MCF 10A (cell line): ENCODE measurements at places on chromosomes 6 and 20.

- DNase-seq: no peak
Observed at GRCh38 chr20:44601236-44601671, 18.9 kb downstream of the PKIG start.

- no peak for DNase-seq
Observed at GRCh38 chr20:20694591-20694990, 17.9 kb downstream of the RALGAPA2 start.

- DNase-seq: no peak
Observed at GRCh38 chr6:44665143-44665542, 277.6 kb downstream of the CDC5L start.

DNA sequence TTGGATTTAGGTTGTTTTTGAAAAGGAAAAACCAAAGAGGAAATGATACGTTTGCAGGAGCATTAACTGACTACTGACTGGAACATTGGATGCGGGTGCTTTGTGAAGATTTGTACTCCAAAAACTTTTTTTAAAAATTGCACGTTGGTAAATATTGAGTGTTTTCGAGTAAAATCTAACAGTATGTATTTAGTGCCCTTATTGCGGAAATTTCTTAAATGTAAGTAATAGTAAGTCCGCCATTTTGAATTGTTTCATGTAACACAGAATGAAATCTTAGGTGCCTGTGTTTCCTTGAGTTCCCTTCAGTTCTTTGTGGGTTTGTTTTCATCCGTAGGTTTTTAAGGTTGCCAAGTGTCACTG lies 15.2 kb upstream of the LIN28B start:
- no peak for DNase-seq

DNA sequence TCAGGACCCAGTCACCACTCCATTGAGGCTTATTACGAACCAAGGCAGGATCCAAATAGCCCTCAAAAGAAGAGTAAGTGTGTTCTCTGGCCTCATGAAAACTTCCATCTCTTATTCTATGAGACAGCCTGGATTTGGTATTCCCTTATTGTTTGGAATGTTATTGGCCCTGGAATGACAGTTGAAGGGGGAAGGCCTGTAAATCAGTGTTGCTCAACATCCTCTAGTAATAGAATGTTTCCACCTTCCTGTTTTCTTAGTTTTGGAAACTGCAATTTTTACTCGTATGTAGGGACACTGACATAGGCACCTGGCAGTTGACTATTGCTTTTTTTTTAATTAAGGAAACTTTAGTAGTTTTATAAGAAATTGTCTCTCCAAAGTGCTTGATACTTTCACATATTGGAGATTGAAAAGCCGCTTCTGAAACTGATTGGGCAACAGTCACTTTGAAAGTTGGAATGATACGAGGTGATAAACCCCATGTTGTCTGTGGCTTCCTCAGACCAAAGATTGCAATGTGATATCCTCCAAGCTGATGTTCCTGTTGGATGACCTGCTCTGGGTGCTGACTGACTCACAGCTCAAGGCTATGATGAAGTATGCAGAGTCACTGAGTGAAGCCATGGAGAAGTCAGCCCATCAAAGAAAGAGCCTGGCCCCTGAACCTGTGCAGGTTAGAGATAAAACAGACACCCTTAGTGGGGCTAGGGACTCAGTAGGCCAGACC lies 43.1 kb downstream of the BLTP3A start:
- no peak for DNase-seq

GRCh38 chr20:3925113-3925695 lies 36.0 kb downstream of the PANK2 start:
- DNase-seq: no peak

DNA sequence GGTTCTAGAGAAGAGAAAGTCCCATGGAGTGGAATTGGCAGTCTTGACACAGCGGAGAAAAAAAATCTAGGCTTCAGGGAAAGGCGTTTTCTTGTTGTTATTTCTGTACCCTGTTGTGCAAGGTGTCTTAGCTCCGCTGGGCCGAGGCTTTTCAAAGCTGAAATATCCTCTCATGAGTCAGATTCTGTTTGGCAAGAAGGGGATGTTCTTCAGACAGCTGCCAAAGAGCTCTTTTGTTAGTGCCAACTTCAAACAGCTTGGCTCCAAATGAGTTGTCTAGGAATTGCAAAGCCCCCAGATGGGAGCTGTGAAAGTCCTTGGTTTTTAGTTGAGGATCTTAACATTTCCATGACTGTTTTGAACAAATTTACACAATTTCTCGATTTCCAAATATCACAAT lies 45.6 kb downstream of the LRRN4 start:
- peak; percentile 99 for DNase-seq

DNA sequence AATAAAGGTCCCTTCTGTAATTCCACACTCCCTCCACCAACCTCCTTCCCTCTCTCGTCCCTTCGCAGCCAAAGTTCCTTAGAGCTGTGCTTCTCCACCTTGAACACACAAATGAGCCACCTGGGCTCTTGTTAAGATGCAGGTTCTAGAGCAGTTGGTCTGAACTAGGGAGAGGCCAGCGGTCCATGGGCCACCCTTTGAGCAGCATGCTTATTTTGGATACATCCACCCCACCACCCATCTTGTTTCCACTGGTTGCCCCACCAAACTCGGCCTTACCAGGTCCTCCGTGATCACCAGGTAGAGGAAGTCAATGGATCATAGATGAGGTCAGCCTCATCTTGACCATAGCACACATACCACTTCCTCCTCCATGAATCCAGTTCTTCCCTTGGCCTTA lies 7.3 kb upstream of the BPIFA2 start:
- DNase-seq: no peak

DNA sequence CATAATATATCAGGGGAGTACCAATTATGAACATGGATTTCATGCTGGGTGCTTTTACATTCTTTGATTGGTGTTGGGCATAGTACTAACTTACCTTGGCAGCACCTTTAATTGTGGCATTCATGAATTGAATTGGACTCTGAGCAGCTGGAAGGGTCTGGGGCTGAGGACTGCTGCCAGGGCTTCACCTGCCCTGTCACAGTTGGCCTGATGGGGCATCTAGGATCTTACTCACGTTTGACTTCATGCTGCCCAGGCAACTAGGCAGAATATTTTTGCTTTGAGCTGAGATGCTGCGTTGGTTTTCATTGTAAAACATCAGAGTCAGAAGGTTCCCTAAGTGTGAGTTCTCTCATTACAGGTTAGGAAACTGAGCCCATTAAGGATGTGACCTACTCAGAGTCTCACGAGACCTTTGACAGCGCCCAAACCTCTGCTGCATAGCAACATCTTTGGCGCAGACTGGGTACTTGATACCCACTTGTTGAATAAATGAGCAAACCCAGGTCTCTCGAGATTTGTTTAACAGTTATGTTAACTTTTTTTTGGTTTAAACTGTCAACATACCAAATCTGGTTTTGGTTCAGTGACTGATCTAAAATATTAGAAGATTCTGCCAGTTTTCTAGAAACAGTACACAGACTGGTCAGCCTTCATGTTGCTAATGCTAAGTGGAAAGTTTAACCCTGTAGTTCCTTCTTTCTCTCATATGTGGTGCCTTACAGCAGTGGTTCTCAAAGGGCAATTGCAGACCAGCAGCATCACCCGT lies 104.9 kb downstream of the TCP11 start:
- no peak for DNase-seq

DNA sequence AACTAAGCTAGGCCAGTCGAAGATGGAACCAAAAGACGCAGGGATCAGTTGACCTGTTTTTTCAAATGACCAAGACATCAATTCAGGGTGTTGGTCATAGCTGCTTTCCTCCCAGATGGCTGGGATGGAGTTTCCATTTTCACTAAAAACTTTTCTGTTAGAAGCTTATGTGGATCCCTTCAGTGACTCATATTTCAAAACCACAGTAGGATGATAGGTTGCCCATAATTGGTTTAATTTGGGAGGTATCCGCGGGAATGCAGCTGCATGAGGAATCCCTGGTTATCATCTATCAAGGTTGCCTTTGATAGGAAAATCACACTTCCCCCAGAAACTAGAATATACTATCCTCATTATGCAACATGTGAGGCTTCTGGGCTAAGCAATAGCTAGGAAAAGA lies 150.9 kb upstream of the MLIP start:
- no peak for DNase-seq

DNA sequence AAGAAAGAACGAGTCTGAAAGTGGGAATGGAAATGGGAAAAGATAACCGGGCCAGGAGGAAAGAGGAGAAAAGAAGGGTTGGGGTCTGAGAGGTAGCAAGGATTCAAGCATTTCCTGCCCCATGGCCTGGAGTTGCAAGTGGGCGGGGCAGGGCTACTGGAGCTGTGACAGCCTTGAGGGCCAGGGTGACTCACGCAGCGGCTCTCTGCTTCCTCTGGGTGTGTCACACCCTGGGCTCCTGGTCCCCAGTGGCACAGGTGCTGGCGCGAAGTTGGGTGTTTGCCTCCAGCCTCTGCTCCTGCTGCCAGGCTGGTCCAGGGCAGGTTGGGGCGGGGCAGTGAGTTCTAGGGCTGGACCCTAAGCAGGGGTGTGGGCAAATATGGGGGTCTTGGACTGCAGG lies 3.3 kb upstream of the ULBP3 start:
- peak; percentile 77 for DNase-seq

DNA sequence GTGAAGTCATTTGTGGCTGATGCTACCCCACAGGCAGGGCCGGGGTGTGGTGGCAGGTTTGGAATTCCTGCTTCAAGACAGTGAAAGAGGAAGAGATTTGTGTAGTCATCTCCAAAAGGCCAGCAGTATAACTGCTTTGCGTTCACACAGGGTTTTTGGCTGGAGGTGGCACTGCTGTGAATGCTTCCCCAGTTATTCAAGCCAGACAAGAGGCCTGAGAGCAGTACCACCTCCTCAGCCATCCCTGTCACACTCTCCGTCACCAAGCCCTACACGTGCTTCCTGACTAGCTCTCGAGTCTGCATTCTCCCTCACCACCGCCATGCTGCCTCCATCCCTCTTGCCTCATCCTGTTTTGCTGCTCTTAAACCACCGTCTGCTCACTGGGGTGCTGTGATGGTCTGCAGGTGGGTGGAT lies 23.9 kb downstream of the ARMC2 start:
- DNase-seq: no peak

DNA sequence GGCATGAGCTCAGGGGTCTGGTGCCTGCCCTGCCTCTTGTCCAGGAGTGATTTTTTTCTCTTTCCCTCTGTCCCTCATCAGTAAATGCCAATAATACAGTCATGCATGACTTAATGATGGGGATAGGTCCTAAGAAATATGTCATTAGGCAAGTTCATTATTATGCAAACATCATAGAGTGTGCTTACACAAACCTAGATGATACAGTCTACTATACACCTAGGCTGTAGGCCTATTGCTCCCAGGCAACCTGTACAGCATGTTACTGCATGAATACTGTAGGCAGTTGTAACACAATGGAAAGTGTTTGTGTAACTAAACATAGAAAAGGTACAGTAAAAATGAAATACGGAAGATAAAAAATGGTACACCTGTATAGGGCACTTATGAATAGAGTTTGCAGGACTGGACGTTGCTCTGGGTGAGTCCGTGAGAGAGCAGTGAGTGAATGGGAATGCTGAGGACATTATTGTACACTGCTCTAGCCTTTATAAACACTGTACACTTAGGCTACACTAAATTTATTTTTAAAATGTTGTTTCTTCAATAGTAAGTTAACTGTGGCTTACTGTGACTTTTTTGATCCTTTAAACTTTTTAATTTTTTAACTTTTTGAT lies 22.1 kb downstream of the PBOV1 start:
- DNase-seq: no peak

DNA sequence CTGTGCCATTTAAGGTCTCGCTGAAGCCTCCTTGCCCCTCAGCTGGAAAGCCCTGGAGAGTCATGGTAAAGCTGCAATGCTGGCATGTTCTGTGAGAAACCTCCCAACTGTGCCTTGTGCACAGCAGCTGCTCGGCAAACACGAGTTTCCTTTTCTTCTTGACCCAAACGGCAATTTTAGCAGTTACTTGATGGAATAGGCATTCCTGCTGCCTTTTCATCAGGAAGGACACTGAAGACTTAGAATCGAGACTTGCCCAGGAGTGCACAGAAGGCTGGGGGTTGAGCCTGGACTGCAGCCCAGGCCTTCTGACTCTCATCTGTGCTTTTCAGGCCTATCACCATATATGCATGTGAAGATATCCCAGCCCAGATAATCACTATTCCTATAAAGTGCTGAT lies 28.7 kb upstream of the CLDN20 start:
- DNase-seq: no peak

GRCh38 chr6:113642714-113643406 lies 214.3 kb upstream of the MARCKS start:
- peak; percentile 20 for DNase-seq

- peak; percentile 52 for DNase-seq
Observed at GRCh38 chr6:7108196-7108963, 619 bp downstream of the RREB1 start.

DNA sequence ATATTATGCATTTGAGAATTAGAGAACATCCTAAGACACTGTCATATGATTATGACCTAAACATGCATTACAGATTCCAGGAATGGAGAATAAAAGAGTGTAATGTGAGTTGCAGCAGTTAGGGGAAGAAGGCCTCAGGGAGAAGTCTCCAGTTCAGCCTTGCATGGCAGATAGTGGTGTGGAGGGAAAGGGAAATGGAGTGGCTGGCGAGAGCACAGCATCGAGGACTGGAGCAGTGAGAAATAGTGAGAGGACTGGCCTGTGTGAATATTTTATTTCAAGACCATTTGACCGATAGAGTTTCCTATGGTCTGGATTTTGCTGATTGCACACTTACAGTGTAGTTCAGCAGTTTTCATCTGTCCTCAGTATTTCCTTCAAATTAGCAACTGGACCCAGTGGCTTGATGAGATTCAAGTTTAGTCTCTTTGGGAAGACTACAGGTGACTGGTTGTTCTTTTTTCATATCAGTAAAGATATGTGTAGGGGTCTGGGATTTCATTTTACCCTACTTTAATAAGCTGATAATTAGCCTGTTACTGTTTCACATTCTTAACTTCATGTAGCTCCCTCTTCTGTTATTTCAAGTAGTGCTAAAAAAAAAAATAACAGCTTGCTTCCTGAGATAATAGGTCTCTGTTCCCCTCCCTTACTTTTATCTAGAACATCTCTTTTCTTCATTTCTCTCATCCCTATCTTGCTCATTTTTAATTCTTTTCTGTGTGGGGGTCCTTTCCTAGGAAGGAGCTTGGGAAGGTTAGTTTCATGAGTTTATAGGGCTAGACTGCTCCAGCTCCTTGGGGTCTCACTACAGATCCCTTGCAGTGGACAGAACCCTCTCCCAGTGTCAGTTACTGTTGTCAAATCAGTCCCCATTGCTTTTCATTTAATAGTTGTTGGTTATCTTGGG lies 27.9 kb downstream of the BLTP3A start:
- DNase-seq: no peak

- DNase-seq: peak; percentile 99
Observed at GRCh38 chr6:4603291-4603690, 172.9 kb upstream of the CDYL start.

DNA sequence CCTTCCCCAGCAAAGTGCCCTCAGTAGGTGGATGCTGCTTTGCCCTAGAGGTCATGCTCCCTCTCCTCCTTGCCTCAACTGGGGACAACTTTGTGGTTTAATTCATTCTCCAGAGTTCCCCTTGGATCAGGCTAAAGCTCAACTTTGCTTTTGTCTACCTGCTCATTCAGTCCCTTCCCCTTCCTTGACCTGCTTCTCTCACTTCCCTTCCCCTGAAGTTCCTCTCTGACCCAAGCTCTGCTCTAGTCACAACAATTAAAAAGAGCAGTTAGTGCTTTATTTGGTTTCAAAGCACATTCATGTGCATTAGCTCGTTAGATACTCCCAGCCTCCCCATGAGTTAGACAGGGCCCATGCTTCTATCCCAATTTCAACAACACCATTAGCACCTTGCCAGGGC lies 71.3 kb downstream of the DZANK1 start:
- no peak for DNase-seq
